NCI-H146 (cell line): ENCODE measurements at places on chromosomes 11 and 22.

DNA sequence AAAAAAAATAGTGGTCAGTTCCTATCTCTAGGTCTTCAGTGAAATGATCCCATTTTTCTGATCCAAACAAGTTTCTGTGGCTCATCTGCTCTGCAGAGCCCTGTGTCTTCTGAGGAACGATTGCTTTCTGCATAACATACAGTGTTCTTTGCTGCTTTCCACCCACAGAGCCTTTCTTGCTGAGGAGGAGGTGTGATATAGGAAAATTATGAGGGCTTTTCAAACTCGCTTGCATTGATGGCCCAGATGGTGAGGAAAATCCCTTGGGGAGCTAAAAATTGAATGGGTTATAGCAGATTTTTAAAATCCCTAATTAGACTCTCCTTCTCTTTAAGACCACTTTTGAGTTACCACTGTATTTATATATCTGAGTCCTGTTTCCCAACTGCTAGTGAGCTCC is 31.3 kb downstream of the JAM3 start:
- no peak for DNase-seq

DNA sequence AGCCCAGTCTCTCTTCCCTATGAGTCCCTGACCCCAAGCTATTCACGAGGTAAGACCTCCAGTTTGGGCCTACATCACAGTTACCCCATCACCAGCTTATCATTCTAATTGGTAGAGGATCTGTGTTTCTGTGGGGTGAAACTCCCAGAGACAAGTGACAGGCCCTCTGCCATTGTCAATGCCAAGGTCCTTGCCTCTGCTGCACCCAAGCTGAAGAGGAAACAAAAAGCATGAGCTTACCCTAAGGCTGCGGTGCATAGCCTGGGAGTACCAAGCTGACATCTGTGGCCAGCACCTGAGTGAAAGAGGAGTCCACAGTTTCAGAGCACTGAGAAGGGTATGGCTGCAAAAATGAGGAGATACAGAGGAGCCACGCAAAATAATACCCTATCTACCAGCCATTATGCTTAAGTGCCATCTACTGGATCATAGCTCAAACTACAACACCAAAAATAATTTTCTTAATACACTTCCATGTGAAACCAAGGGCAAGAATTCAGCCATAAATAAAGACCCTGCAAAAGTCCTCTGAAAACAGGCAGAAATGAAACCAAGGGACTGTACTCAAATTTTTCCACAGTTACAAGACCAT is 62.3 kb upstream of the ANO5 start:
- peak; percentile 26 for DNase-seq

DNA sequence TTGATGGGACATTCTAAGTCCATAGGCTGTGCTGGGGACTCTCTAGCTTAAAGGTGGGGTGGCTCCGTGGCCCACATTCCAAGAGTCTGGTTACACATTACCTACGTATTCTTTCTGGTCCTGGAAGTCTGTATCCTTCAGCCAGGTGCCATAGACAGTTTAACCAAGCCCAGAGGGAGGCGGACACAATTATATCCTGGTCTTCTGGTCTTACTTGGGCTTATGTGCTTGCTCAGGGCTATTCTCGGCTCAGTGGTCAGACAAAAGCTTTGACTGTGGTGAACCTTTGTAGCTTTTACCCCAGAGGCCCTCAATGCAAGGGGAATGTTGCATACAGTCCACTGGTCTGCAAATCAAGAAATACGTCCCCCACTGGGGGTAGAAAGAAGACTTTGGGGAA is 3.4 kb upstream of the INCENP start:
- no peak for DNase-seq

- no peak for DNase-seq
These were observed 428 bp downstream of the SCN3B start for GRCh38 chr11:123653827-123654565.

DNA sequence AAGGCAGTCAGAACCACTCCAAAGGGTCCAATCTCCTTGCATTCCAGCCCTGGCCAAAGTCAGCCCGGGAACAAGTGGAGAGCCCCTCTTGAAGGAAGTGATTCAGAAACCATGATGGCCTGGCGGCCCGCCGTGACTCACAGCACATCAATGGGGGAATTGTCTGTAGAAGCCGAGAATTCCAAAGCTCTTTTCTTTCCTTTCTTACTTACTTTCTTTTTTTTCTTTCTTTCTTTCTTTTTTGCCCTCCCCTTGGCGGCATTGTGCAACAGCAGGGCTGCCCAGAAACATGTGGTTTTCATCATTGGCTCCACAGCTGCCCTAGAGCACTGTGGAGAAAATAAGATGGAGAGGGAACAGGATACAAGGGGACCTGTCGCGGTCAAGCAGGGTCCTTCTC is 140.2 kb upstream of the TIMP3 start:
- DNase-seq = no peak

GRCh38 chr11:116527180-116527991 is 245.4 kb downstream of the BUD13 start:
- no peak for DNase-seq

DNA sequence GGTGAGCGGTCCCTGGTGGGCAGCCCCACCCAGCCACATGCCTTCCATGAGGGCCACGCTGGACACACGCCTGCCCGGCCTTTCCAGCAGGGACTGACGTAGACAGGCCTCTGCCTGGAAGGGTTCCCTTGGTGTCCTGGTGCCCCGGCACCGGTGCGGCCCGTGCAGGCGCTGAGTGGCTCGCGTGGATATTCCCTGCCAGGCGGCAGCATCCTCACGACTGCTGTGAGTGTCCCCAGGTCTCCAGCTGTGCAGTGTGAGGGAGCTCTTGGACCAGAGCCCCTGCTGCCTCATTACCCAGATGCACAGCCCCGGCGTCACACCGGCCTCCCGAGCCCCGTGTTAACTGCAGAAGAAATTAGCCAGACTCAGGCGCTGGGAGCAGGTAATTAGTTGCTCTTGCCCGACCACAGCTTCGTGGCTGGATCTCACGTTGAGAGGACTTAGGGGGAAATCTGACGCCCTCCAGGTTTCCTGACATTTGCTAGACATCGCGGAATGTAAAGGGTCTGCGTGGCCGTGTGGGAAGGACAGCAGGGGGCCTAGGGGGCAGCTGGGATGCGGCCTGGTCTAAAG is 1196.3 kb downstream of the BRD1 start:
- DNase-seq = no peak

DNA sequence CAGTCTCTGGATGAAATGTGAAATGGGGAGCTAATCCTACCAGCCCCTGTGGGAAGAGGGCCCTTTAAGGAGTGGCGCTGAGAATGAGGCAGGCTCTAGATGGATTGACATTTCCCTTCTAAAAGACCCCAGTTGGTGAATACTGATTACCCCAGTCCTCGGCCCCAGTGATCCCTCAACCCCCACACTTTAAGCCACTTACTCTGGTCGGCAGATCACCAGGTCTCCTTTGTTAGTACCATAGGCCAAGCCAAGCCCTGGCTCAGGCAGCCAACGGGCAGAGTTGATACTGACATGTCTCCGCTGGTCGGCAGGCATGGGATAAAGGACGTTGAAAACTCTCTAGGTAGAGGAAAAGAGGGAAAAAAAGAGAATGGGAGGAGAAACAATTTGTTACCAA is 26.1 kb upstream of the CHRM4 start:
- no peak for DNase-seq

DNA sequence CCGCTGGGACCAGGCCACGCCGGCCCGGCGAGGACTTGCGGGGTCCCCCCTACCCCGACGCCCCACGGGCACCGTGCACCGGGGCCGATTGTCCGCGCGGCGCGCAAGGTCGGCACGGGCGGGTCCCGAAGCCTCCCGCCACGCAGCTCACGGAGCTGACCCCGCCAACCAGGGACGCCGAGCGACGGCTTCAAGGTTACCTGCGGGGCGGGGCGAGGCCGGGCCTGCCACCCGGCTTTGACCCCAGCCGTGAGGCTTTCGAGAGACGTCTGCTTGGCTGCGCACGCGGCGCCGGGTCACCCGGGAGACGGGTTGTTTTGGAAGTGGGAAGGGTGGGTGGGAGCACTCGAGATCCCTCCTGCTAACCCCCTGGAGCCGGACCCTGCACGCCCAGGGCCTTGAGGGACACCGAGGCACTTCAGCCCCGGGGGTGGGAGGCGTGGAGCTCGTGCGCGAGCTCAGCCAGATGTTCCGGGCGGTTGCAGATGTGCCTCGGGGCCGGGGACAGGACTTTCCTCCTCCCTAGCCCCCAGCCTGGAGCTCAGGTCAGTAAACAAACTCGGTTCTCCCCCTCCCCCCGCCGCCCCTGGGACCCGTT is 3.2 kb upstream of the WNT11 start:
- DNase-seq = peak; percentile 50

- no peak for DNase-seq
These were observed 189.0 kb upstream of the SYT13 start for GRCh38 chr11:45475173-45475572.

- no peak for DNase-seq
These were observed 66.9 kb downstream of the KCNQ1 start for GRCh38 chr11:2511421-2512369.

DNA sequence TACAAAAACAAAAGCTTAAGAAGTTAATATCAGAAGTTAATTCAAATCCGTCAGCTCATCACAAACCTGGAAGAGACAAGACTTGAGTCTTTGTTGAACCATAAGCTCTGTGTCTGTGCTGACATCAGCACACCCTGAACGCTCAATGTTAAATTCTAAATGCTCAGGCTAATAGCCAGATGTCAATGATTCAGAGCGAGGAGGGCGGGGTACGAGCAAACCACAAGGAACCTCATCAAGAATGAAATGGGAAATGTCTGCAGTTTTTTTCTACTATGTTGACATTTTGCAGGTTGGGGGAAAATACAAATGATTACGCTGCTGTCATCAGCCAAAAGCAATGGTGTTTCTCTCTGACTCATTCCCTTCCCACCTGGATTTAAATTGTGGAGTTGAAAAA is 1057.2 kb downstream of the NTM start:
- no peak for DNase-seq

DNA sequence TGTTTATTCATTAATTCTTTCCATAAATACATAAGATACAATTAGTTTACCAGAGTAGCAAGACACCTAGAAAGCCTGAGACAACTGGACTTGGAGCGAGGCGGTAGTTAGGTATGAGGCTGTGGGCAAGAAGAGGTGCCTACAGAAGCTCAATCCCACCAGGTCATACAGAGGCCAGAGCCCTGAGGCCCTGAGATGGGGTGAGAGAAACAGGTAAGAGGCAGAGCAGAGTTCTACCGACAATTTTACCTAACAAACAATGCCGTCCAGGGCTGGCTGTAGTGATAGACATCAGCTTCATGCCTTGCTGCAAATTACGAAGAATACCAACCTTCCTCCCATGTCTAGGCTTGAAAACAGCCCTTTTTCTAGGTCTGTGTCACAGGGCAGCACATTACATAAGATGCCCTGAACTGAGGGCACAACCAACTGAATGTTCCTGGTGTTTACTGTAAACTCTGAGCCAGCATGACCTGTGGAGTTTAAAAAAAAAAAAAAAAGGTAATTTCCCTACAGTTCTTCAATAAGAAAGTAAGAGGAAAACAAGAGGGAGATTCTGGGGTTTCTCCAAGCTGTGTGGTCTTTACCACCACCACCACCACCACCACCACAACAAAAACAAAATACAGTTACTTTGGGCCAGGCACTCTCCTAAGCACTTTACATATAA is 105.8 kb downstream of the GAB2 start:
- no peak for DNase-seq

DNA sequence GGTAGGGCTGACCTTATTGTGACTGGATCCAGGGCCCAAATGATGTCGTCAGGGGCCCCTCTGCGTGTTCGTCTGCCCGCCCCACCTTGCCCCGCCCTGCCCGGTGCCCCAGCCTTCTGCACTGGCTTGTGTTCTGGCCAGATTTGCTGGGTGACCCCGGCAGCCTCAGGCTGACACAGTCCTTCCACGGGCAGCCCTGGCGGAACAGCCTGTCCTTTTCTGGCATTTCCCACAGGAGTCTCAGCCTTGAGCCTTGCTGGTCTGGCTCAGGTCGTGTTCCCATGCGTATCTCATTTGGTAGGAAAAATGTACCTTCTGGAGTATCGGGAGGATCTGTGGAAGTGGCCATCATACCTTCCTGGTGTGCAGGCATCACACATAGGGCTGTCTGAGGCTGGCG is 31.0 kb downstream of the IGHMBP2 start:
- no peak for DNase-seq

- DNase-seq = no peak
These were observed 56.8 kb downstream of the LDLRAD3 start for GRCh38 chr11:36000616-36001190.

GRCh38 chr22:37571258-37571991 is 8.5 kb downstream of the LGALS2 start:
- no peak for DNase-seq

- DNase-seq = no peak
These were observed at the start of the genes BSCL2 and GNG3 for GRCh38 chr11:62707277-62707861. TSS of gene BSCL2 (minus strand) at chr11:62707424. CDS start at chr11:62707195, 229 bp downstream. TSS of gene GNG3 (plus strand) at chr11:62707676. CDS start at chr11:62708296, 620 bp downstream.

- no peak for DNase-seq
These were observed 50.5 kb downstream of the IGSF9B start for GRCh38 chr11:133906241-133906640.

DNA sequence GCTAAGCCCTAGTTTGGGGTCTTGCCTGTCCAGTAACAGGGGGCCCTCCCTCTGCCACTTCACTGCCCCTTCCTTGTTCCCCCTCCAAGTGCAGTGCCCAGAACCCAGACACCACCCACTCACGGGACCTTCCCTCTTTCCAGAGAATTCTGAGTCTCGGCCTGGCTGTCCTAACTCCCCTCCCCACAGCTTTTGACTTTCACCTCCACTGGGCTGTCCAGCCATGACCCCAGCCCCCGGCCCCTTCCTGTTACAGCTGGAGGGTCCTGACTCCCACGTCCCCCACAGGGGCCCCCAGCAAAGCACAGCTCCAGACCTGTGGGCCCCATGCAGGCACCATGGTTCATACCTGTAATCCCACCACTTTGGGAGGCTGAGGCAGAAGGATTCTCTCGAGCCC is 71.5 kb downstream of the BRD1 start:
- DNase-seq = no peak

DNA sequence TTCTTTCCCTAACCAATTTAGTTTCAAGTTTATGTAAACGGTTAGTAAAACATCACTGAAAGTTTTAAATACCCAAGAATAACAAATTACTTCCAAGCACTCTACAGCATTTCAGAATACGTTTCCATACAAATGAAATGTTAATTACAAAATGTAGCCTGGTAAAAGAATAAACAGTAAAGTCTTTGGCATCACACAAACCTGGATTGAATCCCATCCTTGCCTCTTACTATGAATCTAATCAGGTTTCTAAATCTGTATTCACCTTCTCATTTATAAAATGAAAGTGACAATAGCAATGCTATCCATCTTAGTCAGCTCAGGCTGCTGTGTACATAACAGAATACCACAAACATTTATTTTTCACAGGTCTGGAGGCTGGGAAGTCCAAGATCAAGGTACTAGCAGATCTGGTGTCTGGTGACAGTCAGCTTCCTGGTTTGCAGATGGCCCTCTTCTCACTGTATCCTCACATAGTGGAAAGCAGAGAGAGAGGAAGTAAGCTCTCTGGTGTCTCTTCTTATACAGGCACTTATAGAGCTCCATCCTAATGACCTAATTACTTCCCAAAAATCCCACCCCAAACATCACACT is 19.2 kb downstream of the FAM168A start:
- peak; percentile 3 for DNase-seq
